ENCODE measurements at places on chromosomes 3 and 15. TPM values are rescaled to one million over a fixed set of nuclear protein-coding genes. Genes with fewer than 3 reads are reported as not detected.

GRCh38 chr15:67998599-67999133 lies 55.4 kb upstream of the PIAS1 start:
- DNase-seq, result no peak

DNA sequence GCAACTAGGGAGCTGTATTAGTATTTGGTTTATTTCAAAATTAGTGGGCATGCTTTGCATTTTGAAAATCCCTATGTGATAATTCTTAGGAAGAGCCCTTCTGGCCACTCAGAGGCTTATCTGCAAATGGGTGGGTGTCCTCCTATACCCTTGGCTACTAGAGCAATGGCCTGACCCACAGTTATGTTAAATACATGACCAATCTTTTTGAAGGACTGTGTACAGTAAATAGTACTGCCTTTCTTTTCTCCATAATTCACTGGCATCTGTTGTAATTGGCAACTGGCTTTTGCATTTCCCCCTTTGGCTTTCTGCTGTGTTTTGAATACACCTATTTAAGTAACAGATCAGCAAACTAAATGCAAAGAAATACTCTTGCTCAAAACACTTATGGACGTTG lies 175.4 kb downstream of the ANXA2 start:
- no peak for DNase-seq

DNA sequence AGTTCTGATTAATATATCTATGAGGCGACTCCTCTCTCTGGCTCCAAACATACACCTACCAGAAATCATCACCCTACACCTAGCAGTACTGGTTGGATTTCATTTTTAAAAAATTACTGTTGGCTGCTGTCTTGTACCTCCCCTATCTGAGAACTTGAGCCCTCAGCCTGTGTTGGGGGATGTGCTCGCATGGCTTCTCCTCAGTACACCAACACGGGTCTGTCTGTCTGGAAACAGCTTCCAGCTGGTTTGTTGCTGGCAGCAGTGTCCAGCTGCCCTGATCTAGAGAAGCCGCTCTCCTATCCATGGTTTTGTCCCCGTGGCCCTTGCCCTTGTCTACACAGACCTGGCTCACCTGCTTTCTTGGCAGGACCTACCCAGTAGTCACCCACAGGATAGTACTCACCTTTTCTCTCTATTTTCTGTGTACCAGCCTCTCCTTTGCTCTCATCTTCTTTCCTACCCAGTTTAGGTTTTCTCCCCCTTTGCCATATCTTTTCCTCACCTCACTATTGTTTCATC lies 43.2 kb upstream of the NEDD4 start:
- DNase-seq, result no peak

BNC1 gene
- 0.99 TPM for total RNA-seq

MYH15 gene
- total RNA-seq, result not detected

DNA sequence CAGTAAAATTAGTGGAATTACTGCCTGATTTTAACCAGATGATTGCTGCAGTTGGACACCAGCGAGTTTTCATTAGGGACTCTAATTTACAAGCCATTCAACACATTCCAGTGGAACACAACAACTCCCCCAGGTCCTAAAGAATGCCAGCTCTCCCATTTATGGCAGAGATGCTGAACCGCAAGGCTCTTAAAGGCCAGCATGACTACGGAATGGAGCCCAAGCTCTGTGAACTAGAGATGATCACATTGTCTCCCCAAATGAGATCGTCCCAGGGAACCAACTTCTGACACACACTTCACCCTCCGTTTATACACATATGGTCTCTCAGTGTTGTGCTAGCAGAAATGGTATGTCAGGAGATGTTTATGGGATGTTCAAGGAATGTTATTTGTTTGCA lies 446.2 kb upstream of the NR2F2 start:
- DNase-seq, result no peak

DNA sequence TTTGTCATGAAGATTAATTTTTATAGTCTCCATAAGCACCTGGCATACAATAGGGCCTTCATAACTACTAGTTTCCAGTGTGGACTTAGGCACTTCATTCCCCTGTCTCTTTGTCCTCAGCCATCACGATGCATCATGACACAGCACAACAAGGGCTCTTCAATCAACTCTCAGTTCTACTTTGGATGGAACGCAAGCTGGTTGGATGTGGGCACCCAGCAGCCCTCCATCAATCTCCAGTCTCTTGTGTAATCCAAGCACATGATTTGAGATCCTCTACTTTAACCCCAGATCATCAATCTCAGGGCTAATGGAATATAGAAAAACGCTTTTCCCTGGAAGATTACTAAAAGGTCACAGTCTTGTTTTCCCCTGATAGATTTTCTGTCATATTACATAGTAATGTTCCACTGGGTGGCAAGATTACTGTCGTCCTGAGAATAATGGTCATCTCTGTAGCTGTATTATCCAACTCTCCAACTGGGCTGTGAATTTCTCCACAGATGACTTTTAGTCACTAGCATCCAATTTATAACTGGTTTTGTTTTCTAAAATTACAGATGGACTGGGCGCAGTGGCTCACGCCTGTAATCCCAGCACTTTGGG lies 22.9 kb upstream of the CHRNA7 start:
- no peak for DNase-seq

GRCh38 chr3:145952536-145952935 lies 208.4 kb downstream of the PLOD2 start:
- DNase-seq, result no peak

ADPGK gene
- total RNA-seq, result 35.7 TPM
